ENCODE measurements at places on chromosomes 1 and 21. TPM values are rescaled to one million over a fixed set of nuclear protein-coding genes. Genes with fewer than 3 reads are reported as not detected.

Gene PPM1J
- polyA plus RNA-seq: 1.1 TPM

- DNase-seq: no peak
Measured at GRCh38 chr1:8790987-8791386, 26.5 kb downstream of the RERE start.

DNA sequence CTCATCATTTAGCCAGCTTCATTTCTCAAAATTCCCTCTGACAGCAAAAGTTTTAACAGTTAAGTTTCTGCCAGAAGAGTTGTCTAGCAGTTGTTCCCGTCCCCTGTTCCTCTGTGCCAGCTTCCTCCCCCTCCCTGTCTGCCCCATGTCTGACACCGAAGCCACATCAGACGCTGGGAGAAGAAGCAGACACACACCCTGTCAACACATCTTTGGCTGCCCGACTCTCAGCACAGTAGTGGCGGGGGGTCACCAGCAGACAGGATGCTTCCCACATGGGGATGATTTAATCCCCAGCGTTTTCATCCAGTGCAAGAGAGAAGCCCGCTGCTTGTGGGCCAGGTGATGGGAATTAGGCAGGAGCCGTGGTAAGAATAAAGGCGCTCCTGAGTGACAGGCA, 379.4 kb upstream of the RUNX1 start:
- DNase-seq: no peak

GRCh38 chr21:41610042-41610839, 102.3 kb upstream of the TMPRSS2 start:
- peak; percentile 46 for DNase-seq

DNA sequence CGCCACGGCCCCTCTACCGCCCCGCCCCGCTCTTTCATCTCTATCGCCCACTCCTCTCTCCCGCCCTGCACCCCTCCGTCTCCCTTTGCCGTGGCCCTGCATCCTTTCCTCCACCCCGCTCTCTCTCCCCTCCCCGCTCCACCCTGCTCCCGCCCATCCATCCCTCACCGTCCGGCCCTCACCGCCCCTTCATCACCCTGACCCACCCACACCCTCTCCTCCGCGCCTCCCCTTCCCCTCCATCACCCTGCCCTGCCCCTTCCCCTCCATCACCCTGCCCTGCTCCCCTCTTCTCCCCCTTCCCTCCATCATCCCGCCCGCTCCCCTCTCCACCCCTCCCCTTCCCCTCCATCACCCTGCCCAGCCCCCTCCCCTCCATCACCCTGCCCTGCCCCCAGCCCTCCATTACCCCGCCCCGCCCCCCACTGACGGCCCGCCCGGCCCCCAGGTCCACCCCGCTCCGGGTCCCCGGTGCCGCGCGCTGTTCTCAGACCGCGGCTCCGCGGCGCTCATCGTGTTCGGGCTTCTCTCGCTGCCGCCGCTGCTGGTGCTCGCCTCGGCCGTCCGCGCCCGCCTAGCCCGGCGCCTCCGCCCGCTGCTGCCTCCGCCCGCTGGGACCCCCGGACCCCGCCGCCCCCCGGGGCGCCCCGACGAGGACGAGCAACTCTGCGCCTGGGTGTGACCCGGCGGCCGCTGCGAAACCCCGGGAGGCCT, 6.2 kb upstream of the ANKRD65 start:
- DNase-seq: no peak

- DNase-seq: no peak
Measured at GRCh38 chr1:162142968-162143367, 73.5 kb downstream of the NOS1AP start.

- DNase-seq: no peak
Measured at GRCh38 chr1:151309811-151310323, 17.3 kb downstream of the PI4KB start.

GRCh38 chr1:33335020-33335419, 14.1 kb upstream of the A3GALT2 start:
- no peak for DNase-seq

- DNase-seq: no peak
Measured at GRCh38 chr1:7209336-7209735, 424.1 kb downstream of the CAMTA1 start.

- peak; percentile 55 for DNase-seq
Measured at GRCh38 chr1:203290261-203291089, 14.8 kb upstream of the BTG2 start.

- DNase-seq: no peak
Measured at GRCh38 chr1:227889047-227889862, 58.5 kb downstream of the WNT9A start.

Gene TRIM67
- 0.09 TPM for polyA plus RNA-seq

Gene OTUD3
- 17.1 TPM for polyA plus RNA-seq

GRCh38 chr1:17856496-17857108, 101.5 kb downstream of the ACTL8 start:
- DNase-seq: no peak
